Spleen (tissue), 13 donors: ENCODE measurements at places on chromosomes 5 and 9. TPM values are rescaled to one million over a fixed set of nuclear protein-coding genes. Genes with fewer than 3 reads are reported as not detected.
A peak's percentile ranks its signal among the peaks of the same experiment; 100 is the strongest.

DNA sequence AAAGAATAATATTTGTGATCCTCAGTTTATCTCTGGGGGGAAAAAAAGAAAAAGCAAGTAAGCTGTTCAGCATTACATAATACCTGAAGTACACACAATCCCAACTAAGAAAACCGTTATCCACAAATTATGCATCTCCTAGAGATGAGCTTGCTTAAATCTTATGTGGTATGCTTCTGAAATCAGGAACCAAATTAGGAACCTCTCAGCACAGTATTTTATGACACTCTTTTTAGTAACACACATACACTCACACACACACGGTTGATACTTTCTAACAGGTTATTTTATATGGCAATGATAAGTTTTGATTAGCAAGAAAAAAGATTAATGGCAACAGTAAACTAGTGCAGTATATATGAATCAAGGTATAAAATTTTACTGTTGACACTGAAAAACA, 1.2 kb upstream of the ZNF510 start:
- no peak for DNase-seq

DNA sequence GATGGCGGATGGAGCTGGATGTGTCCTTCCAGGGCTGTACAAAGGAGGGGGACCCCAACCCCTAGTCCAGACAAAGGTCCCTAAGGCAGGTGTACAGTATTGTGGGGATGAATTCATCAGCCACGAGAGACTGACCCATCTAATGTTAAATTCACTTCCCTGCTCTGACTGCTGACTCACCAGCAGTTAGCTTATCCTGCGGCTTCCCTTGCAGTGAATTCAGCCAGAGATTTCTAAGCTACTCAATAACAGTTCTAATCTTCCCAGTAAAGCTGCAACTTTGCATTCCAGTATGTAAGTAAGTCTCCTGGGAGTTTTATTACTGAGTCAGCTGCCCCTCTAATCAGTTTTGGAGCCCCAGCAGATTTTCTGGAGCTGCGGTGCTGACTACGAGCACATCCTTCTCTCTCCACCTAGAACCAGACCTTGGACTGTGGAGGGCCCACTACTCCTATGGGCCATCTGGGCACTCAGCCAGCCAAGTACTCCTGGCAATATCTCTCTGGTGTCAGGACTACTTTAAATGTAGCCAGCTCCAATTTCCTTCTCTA, 16.1 kb downstream of the B4GALT1 start:
- DNase-seq: no peak

The SPAAR gene
- total RNA-seq: 1.6 TPM

DNA sequence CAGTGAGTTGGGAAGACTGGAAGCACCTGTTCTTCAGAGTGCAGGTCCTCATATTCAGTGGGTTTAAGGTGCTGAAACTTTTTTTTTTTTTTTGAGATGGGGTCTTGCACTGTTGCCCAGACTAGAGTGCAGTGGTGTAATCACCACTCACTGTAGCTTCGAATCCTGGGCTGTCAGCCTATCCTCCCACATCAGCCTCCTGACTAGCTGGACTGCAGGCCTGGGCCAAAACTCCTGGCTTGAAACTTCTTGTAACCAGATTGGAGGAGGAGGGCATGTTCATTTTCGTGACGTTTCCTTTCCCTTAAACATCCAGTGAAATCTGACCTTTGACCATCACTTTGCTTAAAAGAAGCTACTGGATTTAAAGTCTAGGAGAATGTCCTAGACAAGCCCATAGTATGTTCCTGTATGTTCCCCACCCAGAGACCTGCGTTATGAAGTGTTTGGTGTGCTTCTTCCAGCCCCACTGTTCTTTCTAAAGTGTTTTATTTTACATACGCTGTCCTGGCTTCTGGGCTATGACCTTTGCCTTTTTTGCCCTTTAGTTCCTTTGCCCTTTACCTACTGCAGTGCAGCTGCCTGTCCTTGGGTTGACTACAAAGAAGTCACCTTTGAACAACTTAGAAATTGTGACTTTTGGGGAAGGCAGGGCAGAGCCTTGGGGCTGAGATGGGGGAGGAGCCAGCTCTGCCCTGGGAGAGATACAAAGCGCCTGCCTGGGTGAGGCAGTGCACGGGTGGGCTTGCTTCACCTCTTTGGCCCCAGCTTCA, 18.4 kb downstream of the TENT4A start:
- peak; percentile 29 for DNase-seq

DNA sequence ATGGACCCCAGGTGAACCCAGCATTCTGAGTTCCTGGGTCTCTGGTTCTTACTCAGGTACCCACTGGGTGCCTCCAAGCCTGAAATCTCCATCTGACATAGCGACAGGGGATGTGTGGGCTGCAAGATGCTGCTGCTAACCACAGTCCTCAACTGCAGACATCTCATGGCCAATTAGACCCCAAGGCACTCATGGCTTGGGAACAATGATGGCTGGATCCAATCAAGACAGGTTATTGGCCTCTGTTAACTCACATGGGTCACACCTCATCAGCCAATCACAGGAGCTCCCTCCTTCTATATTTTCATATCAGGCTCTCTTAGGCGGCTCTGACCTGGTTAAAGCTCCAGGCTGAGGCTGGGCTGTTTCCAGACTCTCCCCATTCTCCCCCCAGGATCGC, 57.0 kb downstream of the CXXC5 start:
- DNase-seq: no peak

- no peak for DNase-seq
Measured at GRCh38 chr5:157918811-157919742, 60.1 kb upstream of the CLINT1 start.

The DDX4 gene
- not detected for total RNA-seq

The MEGF10 gene
- total RNA-seq: 0.27 TPM

DNA sequence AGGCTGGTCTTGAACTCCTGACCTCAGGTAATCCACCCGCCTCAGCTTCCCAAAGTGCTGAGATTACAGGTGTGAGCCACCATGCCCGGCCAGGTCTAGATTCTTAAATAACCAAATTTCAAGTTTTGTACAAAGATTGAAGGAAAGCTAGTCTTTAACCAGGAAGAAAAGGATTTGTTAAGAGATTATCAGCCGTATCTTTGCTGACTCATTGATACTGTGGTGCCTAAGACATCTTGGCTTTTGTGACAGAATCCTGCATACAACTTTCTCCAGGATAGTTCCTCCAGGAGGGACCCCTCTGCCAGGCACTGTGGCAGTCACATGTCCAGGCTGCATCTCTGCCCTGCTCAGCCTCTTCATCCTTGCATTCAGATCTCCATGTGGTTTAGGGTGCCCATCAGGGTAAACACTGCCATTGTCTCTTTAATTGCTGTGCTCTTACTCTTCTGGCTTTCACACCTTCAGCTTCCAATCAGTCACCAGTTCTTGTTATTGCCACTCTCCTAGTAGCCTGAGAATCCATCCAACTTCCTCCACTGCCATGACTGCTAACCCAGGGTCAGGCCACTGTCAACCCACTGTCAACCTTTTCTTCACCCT, 10.0 kb downstream of the MAP3K1 start:
- DNase-seq: peak; percentile 31

The NR5A1 gene
- 378 TPM for total RNA-seq

GRCh38 chr9:29322240-29322639, 1749.0 kb upstream of the C9orf72 start:
- no peak for DNase-seq

The GLRA1 gene
- not detected for total RNA-seq

The MAP3K1 gene
- total RNA-seq: 57.3 TPM

DNA sequence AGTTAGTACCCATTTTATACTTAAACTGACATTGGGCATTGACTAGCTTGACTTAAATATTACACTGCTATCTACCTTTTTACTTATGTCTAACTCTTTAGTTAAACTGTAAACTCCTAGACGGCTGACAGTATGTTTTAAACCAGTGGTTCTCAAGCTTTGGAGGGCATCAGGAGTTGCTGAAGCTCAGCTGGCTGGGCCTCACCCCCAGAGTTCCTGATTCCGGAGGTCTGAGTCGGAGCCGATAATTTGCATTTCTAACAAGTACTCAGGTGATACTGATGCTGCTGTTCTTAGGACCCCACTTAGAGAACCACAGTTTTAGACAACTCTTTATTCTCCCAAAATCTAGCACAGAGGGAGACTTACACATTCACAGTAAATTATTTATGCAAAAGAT, 63.3 kb upstream of the PCA3 start:
- no peak for DNase-seq
